ENCODE measurements at places on chromosomes 4 and X.

- no peak for DNase-seq
These were observed at the start of gene DCAF12L2 for GRCh38 chrX:126165721-126166461. TSS of gene DCAF12L2 (minus strand) at chrX:126166289. CDS start at chrX:126165924, 365 bp downstream.

DNA sequence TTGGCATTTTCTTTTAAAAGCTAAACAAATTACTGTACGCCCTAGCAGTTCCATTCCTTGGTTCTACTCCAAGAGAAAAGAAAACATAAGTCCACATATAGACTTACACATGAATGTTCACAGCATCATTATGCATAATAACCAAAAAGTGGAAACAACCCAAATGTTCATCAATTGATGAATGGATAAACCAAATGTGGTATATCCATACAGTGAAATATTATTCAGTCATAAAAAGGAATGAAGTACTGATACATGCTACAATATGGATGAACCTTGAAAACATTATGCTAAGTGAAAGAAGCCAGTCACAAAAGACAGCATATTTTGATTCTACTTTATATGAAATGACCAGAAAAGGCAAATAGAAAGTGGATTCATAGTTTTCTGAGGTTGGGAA, 36.5 kb downstream of the MED14 start:
- DNase-seq, result no peak

DNA sequence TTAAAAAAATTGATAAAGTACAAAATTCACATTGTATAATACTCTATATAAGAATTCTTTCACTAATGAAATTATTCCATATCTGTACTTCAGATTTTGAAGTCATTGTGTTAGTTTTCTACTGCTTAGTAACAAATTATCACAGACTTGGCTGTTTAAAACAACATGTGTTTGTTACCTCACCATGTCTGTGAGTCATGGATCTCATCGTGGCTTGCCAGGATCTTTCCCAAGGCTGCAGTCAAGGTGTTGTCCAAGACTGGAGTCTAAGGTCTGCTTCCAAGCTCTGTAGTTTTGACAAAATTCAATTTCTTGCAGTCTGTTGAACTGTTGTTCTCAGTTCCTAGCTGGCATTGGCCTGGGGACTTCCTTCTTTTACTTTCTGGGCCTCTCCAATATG, 1286.9 kb downstream of the ADGRL3 start:
- no peak for DNase-seq

GRCh38 chrX:18757956-18758932, 50.8 kb downstream of the PPEF1 start:
- no peak for DNase-seq

GRCh38 chrX:48696301-48696908, at the start of gene SUV39H1:
TSS of gene SUV39H1 (plus strand) at chrX:48696734. CDS start at chrX:48696785, 51 bp downstream.
- peak; percentile 73 for DNase-seq

DNA sequence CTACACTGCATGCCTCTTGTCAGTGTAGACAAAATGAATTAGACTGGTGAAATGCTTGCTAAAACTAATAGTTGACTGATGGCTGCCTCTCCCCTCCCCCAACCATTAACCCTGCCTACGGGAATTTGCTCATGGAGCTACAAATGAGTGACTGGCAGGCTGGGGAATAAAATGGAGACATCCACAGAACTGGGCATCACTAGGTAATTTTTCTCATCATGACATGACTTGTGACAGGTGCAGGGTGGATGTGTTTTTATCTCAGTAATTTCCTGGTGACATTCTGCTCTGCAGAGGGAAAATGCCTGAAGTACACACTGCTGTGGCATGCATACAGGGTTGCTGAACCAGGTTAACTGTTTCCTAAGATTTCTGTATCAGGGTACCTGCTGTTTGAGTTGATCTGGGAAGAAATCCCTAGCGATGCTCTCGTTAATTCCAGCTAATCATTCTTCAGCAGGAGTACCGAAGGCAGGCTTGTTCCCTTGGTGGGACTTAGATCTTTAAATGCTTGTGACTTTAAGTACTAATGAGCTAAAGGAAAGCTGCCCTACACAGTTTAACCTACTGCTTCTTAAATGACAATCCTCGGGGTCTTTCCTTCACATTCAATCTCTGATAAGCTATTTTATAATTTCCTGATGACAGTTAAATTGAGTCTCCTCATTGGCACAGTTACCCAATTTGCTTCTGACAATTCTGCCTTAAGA, 376.3 kb upstream of the LCORL start:
- no peak for DNase-seq

- DNase-seq, result no peak
These were observed 9.2 kb upstream of the MAML3 start for GRCh38 chr4:140163029-140163810.

- DNase-seq, result no peak
These were observed 313.3 kb upstream of the NOCT start for GRCh38 chr4:138702190-138702824.

DNA sequence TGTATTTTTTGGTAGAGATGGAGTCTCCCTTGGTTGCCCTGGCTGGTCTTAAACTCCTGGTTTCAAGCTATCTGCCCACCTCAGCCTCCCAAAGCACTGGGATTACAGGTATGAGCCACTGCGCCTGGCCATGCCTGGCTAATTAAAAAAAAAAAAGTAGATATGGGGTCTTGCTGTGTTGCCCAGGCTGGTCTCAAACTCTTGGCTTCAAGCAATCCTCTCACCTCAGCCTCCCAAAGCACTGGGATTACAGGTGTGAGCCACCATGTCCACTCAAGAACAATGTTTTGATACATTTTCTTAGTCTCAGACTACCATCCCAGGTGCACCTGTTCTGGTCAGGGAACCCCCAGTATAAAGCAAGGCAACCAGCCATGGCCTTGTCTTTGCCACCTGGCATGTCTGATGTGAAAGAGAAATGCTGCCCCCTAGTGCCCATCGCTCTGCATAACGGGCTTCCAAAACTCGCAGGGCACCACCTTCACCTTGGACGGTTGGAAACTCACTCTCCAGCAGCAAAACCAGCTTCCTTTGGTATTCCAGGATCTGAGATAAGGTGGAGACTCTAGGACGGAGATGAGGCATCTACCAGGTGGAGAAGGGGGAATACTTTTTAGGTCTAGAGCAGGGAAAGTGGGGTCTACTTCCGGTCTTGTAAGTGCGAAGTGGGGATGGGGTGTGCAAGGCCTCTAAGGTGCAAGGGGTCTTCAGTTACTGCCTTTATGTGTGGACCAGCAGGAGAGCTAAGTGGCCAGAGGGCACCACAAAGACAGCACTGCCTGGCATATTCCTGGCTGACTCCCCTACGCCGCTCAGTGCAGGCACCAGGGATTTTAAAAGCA, 47.7 kb upstream of the AFAP1 start:
- peak; percentile 44 for DNase-seq

- no peak for DNase-seq
These were observed 221.7 kb downstream of the APBB2 start for GRCh38 chr4:40992472-40993295.

GRCh38 chr4:22454216-22454838, 61.5 kb downstream of the ADGRA3 start:
- no peak for DNase-seq

- no peak for DNase-seq
These were observed 118.1 kb downstream of the ENPP6 start for GRCh38 chr4:184099535-184099966.

- DNase-seq, result no peak
These were observed 154.0 kb downstream of the EVC2 start for GRCh38 chr4:5554376-5554775.

DNA sequence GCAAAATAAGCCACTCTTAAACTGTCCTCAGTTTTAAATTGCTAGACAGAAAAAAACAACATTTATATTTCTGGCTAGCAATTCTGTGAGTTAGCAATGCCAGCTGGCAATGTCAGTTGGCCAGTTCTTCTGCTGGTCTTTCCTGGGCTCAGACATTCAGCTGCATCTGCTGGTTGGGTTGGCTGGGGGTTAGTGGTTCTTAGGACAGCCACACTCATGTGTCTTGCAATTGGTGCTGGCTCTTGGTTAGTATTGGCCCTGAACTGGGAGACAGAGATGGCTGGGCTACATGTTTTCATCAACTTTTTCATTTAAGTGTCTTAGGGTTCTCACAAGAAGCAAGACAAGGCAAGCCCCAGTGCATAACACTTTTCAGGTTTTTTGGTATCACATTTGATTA, 48.0 kb upstream of the PDLIM5 start:
- no peak for DNase-seq

DNA sequence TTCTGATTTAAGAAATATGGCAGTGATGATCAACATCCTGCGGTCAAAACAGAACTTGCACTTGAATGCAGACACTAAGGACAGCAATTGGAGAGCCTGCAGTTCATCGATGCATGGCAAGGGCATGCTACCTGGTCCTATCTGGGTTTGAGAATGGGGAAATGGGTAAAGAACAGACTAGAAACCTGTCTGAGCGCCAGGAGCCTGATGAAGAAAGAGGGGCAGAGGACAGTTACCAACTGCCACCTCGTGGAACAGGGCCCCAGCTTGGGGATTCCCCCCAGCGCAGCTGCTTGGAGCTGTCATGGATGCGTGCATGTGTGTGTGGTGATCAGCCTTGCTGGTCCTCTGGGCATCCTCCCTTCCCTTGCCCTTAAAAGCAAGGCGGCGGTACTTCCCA, 30.2 kb upstream of the NKRF start:
- no peak for DNase-seq

GRCh38 chrX:45794995-45795337, 594.3 kb upstream of the DIPK2B start:
- no peak for DNase-seq

DNA sequence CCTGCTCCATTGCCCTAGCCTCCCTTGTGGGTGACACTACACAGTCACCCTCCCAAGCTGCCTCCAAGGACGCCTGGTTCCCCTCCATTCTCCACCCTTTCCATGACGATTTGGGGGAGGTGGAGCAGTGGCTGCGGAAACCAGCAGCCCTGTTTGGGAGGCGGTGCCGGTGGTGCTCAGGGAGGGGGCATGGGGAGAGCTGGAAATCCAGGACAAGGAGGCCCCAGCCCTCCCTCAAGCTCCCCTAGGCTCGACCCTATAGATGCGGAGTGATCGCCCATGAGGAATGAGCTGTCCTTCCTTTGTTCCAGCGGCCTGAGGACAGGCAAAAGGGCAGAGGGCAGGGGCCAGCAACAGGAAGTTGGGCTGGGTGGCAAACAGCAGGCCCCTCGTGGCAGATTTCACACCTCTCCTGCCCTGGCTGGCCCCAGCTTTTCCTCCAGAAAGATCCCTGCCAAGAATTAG, 3.6 kb upstream of the RENBP start:
- no peak for DNase-seq

DNA sequence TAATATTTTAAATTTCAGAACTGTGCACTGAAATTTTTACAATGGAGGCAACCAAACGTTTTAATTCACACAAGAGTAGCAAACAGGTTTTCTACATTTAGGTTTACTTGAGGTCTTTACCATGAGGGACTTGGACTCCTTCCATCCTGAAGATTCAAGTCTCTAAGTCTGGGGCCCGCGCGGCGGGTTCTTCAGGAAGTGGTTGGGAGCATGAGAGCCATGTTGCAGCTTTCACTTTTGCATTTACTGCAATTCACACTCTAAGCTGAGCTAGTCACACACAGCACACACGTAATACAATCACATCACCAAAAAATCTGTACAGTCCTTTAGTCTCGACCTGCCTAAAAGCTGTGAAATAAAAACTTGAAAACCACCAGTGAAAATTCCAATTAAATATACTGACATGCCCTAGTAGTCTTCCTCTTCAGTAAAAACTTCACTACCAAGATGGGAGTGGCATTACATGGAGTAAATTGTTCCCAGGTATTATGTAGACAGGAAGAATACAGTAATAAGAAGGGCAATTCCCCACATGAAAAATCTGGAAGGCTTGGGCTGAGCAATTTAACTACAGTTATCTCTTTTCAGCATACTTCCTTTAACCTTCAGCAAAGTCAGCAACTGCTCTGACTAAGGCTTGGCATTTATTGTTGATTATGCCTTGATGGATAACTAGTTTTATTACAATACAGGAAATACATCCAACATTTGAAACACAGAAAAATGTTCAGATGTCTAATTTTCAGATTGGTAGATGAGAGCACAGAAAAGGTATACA, 571.1 kb upstream of the DIPK2B start:
- no peak for DNase-seq

GRCh38 chr4:88045021-88045420, 37.6 kb downstream of the PKD2 start:
- no peak for DNase-seq

DNA sequence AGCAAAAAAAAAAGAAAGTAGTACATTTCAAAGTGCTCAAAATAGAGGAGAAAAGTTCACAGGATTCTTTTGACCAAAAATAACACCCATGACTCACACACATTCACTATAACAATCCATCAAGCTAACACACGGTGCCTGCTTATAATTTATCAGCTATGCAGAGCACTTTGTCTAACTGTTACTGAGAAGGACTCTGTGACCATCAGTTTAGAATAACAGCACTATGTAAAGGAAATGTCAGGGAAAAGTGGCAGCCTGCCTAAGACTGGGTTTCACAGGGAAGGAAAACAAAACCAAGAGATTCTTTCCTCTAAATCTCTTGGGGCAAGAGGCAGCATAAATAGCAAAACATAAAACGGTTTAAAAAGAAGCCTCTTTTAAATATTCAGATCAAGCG, 54.8 kb downstream of the CCDC149 start:
- no peak for DNase-seq

- DNase-seq, result no peak
These were observed 20.8 kb downstream of the LIN54 start for GRCh38 chr4:82989575-82990429.

DNA sequence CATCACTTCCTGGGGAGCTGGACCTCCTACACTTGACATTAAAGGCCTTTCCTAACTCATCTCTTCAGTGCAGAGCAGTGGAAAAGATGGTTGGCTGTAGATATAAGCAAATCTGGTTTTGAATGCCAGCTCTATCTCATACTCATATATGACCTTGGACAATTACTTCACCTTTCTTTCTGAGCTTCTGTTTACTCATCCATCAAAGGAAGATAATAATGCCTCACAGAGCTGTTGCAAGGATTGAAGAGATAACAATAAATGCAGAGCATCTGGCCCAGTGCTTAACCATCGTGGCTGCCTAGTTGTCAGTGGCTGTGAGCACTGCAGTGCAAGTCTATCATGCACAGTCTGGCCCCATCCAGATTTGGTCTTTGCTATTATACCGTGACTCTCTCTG, 148.1 kb upstream of the EOLA2 start:
- no peak for DNase-seq

DNA sequence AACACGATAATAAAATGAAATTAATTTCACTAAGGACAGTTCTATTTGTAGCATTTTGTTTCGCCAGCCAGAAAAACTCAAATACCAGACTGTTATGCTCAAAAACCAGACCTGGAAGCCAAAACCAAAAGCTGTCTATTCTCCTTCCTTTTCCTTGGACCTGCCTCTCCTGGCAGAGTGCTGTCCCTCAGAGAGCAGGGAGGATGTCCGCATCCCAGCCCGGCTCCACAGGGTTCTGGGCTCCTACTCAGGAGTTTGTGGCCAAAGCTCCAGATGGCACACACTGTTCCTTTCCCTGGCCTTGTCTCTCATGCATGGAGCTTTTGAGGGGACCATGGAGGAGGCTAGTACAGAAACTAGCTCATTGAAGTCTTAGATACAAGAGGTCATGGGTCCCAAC, 41.9 kb upstream of the C1QTNF7 start:
- no peak for DNase-seq

- DNase-seq, result no peak
These were observed 35.9 kb downstream of the WDR1 start for GRCh38 chr4:10080589-10081217.

GRCh38 chr4:3436798-3437581, 4.8 kb upstream of the HGFAC start:
- no peak for DNase-seq

All from stimulated activated CD8-positive, alpha-beta memory T cell treated with anti-CD3 and anti-CD28 coated beads, Interleukin-7, amount 100 ng/mL, for 48 hours (primary cell).